ENCODE measurements at places on chromosomes 16 and 17. TPM values are rescaled to one million over a fixed set of nuclear protein-coding genes. Genes with fewer than 3 reads are reported as not detected.

The TPSD1 gene
- polyA plus RNA-seq = not detected

The DNAH17 gene
- 0.09 TPM for polyA plus RNA-seq

The RAC3 gene
- polyA plus RNA-seq = not detected

The MPP2 gene
- polyA plus RNA-seq = 0.55 TPM

The SNTB2 gene
- polyA plus RNA-seq = 23.1 TPM

The NKD1 gene
- polyA plus RNA-seq = not detected

The TBC1D3C gene
- polyA plus RNA-seq = not detected

The RHBDL1 gene
- not detected for polyA plus RNA-seq
